ENCODE measurements at places on chromosomes 4 and X.

GRCh38 chrX:146243041-146243440 lies 425.4 kb downstream of the SLITRK2 start:
- no peak for DNase-seq

GRCh38 chrX:82534086-82534597 lies 973.9 kb upstream of the POU3F4 start:
- no peak for DNase-seq

GRCh38 chr4:67452100-67452845 lies 93.0 kb downstream of the CENPC start:
- no peak for DNase-seq

GRCh38 chr4:149790172-149790907 lies 25.3 kb downstream of the IQCM start:
- no peak for DNase-seq

GRCh38 chr4:159267869-159268285 lies 165.0 kb downstream of the RAPGEF2 start:
- DNase-seq = no peak

DNA sequence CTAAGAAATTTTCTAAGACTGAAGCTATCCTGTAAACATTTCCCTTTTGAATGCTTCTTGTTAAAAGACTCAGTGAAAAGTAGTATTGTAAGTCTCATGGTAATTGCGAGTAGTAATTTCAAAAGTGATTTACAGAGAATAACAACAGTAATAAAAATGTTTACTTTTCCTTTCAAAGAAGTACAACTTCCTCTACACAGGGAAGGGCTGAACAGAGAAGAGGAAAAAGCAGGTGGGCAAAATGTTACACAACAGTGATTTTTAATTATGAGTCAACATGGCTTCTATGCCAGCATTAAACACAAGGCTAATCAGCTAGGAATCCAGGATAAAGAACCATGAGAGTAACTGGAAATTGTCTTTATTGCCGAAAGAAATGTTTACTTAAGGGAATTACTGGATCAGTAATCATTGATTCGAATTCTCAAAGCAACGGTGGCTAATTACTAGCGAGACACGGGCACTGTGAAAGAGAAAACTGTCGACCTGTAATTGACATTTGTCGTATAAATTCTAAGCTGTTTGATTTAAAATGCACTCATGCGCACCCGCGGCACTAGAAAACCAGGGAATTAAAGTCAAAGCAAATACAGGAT lies 15.4 kb downstream of the UTP3 start:
- DNase-seq = no peak

DNA sequence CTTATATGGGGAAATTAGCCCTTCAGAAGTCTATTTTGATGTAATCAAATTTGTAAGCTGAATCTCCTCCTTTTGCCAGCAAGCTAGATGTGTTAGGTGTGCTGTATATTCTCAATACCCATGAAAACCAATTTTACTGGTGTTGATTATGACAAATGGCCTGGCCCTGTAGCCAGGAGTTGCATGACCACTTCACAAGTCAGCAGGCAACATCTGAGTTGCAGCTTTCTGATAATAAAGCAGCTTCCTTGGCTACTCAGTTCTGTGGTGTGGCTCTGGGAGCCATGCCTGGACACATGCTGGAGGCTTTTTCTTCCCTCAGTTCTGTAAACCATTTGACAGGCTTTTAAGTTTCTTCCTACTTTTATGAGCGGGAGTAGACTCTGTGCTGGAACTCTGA lies 154.1 kb upstream of the CXCL13 start:
- DNase-seq = no peak

DNA sequence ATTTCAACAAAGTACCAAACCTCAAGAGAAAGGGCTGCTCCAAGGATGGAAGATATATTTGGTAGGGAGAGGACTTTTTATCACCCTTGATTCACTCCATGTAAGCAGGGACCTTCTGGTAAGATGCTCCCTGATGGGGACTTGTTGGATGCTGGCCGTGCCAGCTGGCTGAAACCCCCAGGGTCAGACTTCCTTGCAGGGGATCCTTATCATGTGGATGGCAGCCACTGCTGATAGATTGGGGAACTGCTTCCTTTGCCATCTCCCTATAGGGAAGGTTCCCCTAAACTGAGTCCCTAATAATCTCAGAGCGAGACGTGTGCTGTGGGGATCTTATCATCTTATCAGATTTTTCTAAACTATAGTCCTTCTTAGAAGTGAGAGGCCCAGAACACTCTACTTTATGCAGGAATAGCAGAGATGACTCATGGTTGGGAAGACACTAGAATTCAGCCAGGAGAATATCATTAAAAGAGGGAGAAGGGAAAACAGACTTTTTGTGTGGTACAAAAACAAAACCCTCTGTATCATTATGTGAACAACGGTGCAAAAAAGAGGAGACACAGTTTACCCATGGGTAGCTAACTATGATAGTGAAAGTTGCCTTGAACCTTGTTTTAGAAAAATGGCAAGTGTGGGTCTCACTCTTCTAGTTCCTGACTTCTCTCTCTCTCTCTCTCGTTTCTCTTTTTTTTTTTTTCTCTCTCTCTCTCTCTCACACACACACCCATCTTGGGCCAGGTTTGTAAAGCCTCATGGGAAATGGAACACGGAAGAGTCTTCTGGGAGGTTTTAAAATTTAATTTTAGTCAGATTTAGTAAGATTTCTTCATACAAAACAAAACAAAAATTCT lies 16.1 kb downstream of the RHOH start:
- DNase-seq = no peak

- DNase-seq = no peak
These were observed 143.2 kb upstream of the ZCCHC13 start for GRCh38 chrX:74160816-74161215.

DNA sequence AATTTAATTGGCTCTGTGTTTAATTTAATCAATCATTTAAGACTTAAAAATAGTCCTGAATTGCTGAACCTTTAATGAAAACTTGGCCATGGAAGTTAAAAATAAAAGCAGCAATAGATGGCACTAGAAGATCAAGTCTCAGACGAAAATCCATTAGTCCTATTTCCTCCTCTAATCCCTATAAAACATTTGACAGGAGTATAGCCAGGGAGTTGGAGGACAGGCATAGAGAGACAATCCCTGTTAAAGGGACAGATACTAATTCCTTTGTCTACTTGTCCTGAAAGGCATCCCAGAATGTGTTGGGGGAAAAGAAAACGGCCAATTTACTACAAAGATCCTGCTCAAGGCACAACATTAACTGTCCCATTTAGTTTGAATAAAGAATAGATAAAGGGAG lies 276.3 kb upstream of the TACR3 start:
- no peak for DNase-seq

DNA sequence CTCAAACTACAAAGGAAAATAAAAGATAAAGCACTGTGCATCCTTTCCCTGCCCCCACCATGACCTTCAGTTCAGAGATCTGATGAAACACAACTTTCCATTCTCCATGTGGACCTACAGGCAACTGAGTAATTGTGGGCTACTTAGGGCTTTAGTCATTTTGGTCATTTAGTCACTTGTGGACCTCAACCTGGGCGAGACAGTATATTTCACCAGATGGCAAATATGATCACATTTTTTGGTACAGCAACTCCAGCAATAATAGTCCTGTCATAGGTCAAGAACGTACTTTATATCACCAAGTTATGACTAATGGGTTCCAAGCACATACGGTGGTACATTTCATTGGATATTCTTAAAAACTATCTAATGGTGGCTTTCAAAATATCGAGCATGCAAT lies 141.2 kb downstream of the PDGFC start:
- DNase-seq = no peak

DNA sequence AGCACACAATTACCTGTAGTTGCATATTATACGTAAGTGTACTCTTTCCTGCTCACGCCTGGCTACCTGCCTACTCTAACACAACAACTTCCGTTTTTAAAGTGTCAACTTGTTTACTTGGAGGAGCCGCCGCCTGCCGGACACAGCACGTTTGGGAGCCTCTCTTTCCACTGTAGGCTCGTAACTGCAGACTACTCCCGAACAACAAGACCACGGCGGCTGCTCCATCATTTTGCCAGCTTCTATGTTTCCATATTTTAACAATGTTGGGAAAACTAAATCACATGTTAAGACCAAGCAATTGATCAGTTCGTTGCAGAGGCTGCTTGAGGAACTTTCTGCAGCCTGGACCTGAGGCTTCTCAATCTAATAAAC lies 841 bp downstream of the MTNR1A start:
- no peak for DNase-seq

DNA sequence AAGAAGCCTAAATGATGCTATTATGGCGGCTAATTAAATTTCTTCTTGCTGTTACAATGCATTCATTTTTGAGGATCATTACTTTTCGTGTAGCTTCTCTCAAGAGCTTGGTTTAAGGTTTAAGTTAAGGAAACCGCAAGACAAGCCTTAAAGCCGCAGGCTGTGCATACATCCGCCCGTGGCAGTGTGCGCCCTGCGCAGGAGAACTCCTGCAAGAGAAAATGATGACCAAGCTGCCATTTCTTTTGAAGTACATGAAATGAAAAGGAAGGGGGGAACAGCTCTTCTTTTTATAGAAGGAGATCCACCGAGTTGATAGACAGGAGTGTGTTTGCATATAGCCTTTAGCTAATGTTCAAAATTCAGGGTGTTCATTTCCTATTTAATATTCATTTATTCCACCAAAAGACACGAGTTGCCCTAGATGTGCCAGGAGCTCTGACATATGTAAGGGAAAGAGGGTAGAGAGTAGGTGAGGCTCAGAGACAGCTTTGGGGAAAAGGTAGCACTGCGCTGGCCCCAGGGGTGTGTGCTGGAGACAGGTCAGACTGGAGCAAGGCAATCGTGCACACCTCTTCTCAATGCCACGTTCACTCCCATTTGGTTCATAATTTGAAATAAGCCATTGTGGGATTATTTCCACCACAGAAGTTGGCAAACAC lies 112.1 kb upstream of the LDB2 start:
- DNase-seq = no peak

GRCh38 chr4:120816296-120816965 lies 106.1 kb downstream of the PRDM5 start:
- no peak for DNase-seq

DNA sequence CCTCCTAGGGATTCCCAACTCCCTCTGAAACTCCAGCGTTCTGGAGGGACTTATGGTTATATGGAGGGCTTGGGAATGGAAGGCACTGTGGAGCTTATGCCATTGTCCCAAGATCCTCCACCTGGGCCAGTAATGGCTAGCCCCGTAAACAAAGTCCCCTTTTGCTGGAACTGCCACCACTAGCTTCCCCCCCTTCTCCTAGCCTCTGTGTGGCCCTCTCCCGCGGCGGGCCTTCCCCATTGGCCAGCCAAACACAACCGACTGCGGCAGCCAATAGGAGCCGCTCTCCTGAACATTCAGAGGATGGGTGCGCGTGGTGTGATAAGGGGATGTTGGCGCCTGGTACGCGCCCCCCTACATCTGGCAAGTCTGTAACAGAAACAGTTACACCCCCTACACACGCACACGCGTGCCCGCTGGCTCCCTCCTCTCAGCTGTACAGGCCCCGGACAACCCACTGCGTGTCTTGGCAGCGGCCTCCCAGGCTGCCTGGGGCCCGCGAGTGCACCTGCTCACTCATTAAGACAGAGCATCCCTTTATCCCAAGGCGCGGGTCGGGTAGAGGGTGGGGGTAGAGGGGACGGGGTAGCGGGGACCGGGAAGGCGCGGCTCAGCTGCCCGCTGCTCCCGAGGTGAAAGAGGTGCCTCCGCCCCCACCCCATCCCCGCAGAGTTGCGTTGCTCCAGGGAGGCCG lies 863 bp upstream of the RAB33A start:
- DNase-seq = peak; percentile 45

GRCh38 chr4:52945326-52945898 lies 83.3 kb downstream of the RASL11B start:
- no peak for DNase-seq

DNA sequence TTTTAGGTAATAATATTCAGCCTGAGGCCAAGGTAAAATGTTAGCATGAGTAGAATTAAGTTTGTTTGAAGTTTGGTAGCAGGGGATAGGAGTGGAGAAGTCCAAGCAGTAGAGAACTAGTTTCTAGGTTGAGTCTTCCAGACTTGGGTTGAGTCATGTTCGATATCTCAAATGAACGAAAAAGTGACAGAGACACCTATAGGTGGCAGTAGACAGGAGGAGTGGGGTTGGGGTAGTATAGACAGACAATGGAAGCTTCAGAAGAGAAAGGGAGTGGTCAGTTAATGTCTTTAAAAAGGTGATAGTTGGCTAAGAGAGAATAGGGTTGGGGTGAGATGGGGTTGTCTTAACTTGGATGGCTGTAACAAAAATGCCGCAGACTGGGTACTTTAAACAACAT lies 58.7 kb upstream of the EMCN start:
- DNase-seq = no peak

- no peak for DNase-seq
These were observed 617.1 kb upstream of the INTU start for GRCh38 chr4:127015667-127016117.

- peak; percentile 63 for DNase-seq
These were observed 507.9 kb downstream of the MID1IP1 start for GRCh38 chrX:39309018-39309635.

DNA sequence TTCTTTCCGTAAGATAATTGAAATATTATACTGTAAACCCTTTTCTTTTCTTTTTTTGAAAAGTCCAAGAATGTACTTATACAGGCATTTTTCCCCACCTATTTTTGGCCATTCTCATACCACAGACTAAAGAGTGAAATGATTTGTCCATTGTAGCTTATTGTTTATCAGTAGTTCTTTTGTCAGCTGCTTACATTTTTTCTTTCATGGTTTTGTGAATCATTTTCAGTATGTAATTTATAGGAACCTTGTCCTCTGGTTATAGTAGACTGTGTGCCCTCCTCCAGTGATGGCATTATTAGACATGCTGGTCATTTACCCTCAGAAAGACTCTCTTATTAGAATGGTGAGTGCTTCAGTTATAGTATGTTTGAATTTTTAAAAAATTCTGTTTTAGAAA lies 56.7 kb downstream of the CCKAR start:
- DNase-seq = no peak

DNA sequence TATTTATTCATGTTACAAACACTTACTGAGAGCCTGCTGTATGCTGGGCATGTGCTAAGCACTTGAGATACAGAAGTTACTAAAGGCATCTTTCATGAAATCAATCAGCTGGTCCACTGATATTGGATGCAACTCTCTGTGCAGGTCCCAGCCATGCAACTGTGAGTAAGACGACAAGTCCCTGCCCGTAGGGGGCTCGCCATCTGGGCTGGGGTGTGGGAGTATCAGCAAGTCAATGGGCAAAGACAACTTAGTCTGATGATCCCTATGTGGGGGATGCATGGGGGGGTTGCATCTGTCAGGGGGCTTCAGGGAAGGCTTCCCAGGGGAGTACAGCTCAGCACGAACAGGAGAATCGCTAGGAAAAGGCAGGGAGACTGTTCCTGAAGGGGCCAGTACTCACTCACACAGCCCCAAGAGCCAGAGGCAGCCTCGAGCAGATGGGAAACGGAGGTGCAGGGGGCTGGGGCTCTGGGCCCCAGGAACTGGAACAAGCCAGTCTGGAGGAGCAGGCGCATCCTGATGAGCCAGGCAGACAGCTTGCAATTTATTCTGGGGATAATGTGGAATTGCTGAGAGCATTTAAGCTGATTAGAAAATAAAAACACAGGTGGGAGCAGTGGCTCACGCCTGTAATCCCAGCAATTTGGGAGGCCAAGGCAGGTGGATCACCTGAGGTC lies 40.2 kb downstream of the CRMP1 start:
- no peak for DNase-seq
